Astrocyte (in vitro differentiated cells and primary cell): ENCODE measurements at places on chromosomes 3 and 15. TPM values are rescaled to one million over a fixed set of nuclear protein-coding genes. Genes with fewer than 3 reads are reported as not detected.

The SH3GL3 gene
- 2.5 and 2.7 TPM in 2 replicates for total RNA-seq

DNA sequence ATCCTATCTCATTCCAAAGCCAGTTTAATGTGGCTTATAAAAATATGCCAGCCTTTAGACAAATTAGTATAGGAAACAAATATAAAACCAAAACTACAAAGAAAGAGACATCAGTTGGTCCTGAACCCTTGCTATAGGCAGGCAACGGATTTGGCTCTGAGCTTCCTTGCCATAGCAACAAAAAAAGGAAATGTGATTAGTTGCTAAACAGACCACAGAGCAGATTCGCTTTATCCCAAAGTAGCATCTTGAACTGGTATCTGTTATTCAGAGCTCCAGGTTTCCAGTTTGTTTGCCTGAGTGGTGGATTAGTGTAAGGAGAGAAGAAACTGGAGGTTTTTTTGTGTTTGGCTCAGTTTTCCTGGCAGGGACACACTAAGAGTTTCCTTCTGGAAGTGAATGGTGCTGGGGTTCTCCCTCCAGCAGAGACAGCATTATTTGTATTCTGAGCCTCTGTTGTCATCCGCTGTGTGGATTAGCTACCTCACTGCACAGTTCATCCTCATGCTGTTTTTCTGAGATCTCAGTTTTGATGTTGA, 44.1 kb downstream of the CHST2 start:
- peaks cover 12% of the 10 kb centered on the region for H3K4me1 ChIP-seq
- H3K27ac ChIP-seq = no peak overlapping the region
- H3K4me3 ChIP-seq = no peak overlapping the region
- no peaks in the 10 kb centered on the region for H3K36me3 ChIP-seq
- H3K27me3 ChIP-seq = no peaks in the 10 kb centered on the region
- DNase-seq = no peak

DNA sequence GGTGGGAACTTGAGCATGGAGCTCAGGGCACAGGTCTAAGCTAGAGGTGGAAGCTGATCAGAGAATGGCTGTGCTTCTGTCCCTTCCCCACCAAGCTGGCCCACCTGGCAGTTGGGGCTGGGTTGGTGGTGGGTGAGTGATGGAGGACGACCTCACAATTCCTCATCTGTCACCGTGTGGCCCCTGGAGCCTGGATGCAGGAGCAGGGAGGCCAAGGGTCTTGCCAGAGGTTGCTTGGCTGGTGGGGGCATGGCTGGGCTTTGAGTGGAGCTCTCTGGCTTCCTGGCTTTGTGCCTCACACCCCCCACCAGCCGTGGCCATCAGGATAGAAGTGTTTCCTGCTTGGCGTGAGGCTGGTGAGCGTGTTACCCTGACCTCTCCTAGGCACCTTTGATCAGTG, 36.0 kb downstream of the FBLN2 start:
- no peaks in the 10 kb centered on the region for H3K27me3 ChIP-seq
- H3K27ac ChIP-seq = no peak overlapping the region

- H3K4me3 ChIP-seq = no peak overlapping the region
- H3K4me1 ChIP-seq = peaks cover 8% of the 10 kb centered on the region
- H3K36me3 ChIP-seq = no peaks in the 10 kb centered on the region
- H3K27ac ChIP-seq = no peak overlapping the region
Measured at GRCh38 chr15:65209701-65210643, 1.3 kb downstream of the CILP start.

DNA sequence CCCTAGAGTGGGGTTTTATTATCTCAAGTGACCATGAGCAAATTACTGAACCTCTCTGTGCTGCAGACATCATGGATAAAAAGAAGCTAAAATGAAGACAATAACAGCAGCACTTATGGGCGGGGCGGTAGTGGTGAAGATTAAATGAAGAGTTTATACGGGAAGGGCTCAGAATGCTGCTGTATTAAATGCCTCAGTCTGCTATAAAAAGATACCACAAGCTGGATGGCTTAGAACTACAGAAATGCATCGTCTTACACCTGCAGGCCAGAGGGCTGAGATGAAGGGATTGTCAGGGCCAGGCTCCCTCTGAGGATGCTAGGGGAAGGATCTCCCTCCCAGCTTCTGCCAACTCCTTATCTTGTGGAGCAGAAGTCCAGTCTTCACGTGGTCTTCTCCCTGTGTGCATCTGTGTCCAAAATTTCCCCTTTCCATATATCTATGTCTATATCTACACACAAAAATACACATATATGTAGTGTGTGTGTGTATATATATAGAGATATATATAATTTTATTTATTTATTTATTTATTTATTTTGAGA, 2.9 kb downstream of the ALG1L2 start:
- no peak overlapping the region for H3K27ac ChIP-seq
- H3K27me3 ChIP-seq = no peaks in the 10 kb centered on the region
- DNase-seq = no peak
- no peak overlapping the region for H3K4me3 ChIP-seq

DNA sequence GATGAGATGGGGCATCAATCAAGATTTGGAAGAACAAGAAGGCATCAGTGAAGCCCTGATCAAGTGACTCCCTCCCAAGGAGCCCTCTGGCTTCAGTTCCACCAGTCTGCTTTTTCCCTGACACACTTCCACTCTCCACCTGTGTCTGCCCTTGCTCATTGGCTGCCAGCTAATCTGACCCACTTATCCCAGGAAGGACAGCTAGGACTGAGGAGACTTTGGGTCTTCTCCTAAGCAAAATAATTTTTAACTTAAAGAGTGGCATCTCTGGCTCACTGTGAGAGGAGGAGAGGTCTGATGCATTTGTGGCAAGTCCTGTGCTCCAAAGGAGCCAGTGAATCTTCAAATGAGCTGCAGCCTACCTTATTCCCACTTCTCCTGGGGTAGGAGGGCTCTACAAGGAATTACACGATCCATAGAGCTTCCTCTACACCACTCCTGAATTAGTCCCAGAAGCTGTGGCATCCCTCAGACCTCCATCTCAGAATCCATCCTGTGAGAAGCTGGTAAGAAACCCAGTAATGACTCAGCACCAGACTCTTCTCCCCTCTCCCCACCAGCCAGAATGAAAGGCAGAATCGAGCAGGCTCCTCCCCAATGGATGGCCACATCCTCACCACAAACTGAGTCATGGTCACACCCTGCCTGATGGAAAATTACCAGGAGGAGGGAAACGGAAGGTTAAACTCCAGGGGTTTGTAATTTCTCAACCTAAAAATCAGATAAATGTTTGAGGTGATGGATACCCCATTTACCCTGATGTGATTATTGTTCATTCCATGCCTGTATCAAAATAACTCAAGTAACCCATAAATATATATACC, 6.3 kb upstream of the PKM start:
- H3K4me3 ChIP-seq = peak overlapping the region; percentile 56
- H3K36me3 ChIP-seq = peaks cover 21% of the 10 kb centered on the region
- H3K4me1 ChIP-seq = peaks cover 27% of the 10 kb centered on the region
- peak; percentile 97 for DNase-seq
- no peaks in the 10 kb centered on the region for H3K27me3 ChIP-seq

DNA sequence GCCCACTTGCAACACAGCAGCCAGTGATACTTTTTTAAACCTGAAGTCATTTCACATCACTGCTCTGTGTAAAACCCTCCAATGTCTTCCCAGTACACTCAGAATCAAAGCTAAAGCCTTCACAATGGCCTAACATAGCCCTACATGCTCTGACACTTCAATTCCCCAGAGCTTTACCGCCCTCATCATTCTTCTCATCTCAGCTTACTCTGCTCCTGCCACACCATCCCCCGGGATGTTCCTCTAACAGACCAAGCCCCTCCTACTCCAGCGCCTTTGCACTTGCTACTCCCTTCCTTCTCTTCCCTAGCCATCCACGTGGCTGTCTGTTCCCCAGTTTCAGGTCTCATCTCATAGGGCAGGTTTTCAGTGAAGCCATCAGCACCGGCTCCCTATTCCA, 194.0 kb downstream of the SSR3 start:
- no peaks in the 10 kb centered on the region for H3K36me3 ChIP-seq
- H3K4me3 ChIP-seq = no peak overlapping the region
- H3K27ac ChIP-seq = no peak overlapping the region
- DNase-seq = no peak
- no peaks in the 10 kb centered on the region for H3K27me3 ChIP-seq
